GM13976 (cell line): ENCODE measurements at places on chromosomes 5 and 9.

- DNase-seq, result no peak
Observed at GRCh38 chr5:10227379-10227778, 22.3 kb downstream of the ATPSCKMT start.

GRCh38 chr5:158875272-158875679 lies 224.4 kb downstream of the EBF1 start:
- no peak for DNase-seq

DNA sequence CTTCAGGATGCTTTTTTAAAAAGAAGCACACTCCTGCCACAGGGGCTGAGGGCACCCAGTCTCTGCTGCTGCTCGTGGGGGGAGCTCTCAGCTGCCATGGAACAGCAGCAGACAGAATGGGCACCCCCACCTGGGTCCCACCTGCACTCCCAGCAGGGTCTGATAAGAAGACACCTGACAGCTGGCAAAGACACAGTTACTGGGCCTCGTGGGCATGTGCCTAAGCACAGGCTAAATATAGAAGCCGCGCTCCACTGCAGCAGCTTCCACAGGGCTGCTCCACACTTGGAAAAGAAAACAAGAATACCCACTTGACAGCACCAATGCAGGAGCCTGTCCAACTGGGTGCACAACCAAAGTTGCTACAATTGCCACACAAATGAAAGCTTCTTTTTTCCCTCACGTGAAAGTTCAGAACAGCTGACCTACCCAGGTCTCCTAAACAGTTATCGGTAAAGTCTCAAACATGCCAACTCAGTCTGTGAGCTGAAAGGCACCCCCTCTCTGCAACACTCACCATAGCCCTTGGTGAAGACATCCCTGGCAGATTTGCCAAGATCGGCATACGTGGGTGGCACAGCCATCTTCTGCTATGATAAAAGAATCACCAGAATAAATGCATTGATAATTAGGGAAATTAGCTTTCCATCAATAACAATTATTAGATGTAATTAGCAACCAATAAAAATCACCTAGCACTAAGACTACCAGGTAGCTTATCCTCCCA lies 12.2 kb downstream of the VDAC1 start:
- DNase-seq, result no peak

DNA sequence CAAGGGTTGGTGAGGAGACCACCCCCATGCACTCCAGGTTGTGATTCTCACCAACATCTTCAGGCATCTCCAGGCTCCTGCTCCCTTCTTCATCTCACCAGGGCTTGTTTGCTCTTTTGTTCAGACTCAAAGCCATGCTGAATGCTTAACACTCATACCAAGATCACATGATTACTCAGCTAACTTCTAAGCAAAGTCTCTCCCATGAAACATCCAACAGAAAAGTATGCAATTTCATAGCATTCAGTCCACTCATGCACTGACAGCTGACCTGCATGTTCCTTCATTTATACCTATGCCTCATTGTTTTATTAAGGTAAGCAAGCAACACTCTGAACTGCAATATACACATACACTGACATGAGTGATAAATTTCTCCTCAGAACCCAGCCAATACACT lies 69.0 kb downstream of the SHC3 start:
- DNase-seq, result no peak

GRCh38 chr9:121748074-121748473 lies 96.6 kb downstream of the DAB2IP start:
- no peak for DNase-seq
